Activated CD4-positive, alpha-beta memory T cell treated with anti-CD3 and anti-CD28 coated beads, Interleukin-2, amount 10 ng/mL, durations not matched to agents 7 days and 5 days (primary cell): ENCODE measurements at places on chromosomes 3 and 15. TPM values are rescaled to one million over a fixed set of nuclear protein-coding genes. Genes with fewer than 3 reads are reported as not detected.

Gene SMARCC1
- total RNA-seq: 83.0 TPM

Gene OSBPL10
- total RNA-seq: 1.6 TPM

Gene C3orf18
- total RNA-seq: 14.6 TPM

Gene EOMES
- 4.6 TPM for total RNA-seq

Gene ATP1B3
- 107 TPM for total RNA-seq

Gene PATL2
- total RNA-seq: 36.3 TPM

Gene KIF23
- 55.7 TPM for total RNA-seq

Gene SAXO2
- total RNA-seq: not detected

Gene IL17RB
- 62.4 TPM for total RNA-seq

Gene NUSAP1
- 251 TPM for total RNA-seq

Gene SMCO1
- not detected for total RNA-seq

Gene ITIH1
- not detected for total RNA-seq

Gene PPP1R14D
- not detected for total RNA-seq

Gene SKOR1
- total RNA-seq: 0.23 TPM

Gene ADGRG7
- not detected for total RNA-seq

Gene CDV3
- total RNA-seq: 211 TPM

Gene IMPG2
- 0.18 TPM for total RNA-seq

Gene ALAS1
- 62.6 TPM for total RNA-seq

Gene SMAD6
- total RNA-seq: 0.58 TPM

Gene GPR62
- total RNA-seq: not detected

Gene OR5K2
- not detected for total RNA-seq

Gene COL8A1
- 0.10 TPM for total RNA-seq

Gene SV2B
- total RNA-seq: not detected
